ENCODE measurements at places on chromosomes 3 and 15.

DNA sequence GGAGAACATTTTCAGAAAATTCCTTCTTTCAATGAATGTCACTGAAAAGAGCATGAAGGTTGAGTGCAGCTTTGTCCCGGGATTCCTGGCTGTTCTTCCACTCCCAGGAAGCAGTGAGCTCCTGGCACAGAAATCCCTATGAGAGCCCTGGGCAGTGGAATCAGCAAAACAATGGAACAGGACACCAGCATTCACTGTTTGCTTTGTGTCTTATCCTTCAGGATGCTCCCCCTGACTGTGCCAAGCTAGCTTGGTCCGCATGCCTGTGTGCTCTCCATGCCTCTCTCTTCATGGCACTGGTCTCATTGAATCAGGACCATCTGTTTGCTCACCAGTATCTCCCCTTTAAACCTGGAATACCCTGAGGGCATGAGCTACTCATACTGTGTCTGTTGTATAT lies 102.0 kb upstream of the GADL1 start:
- DNase-seq, result no peak

DNA sequence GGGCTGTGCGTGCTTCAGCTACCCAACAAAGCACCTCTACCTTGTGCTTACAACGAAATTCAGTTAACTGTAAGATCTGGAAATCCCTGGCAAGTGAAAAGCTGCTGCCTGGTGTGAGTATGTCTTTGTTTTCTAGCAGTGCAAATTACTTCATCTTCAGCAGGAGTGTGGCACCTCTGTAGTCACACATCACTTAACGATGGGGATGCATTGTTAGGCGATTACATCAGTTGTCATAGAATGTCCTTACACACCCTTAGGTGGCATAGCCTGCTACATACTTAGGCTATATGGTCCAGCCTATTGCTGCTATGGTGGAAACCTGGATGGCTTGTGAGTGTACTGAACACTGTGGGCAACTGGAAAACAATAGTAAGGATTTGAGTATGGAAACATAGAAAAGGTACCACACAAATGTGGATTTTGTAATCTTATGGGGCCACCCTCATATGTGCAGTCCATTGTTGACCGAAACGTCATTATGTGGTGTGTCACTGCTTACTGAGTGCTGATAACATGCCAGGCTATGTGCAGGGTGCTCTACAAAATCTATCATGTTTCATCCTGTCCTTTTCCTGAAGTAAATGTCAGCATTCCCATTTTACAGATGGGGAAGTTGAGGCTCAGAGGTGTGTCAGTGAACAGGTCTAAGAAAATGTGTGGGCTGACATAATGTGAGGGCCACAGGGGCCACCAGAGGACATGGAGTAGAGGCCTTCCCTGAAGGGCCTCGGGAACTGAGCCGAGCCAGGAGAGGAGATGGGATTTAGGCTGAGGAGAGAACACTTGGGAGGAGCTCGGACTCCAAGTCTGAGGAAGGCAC lies 173.5 kb downstream of the VGLL4 start:
- no peak for DNase-seq

- peak; percentile 72 for DNase-seq
These were observed 225.6 kb upstream of the ROPN1 start for GRCh38 chr3:124217542-124217941.

- DNase-seq, result no peak
These were observed 481.5 kb downstream of the PDCD6IP start for GRCh38 chr3:34279901-34280300.

GRCh38 chr15:60916679-60917460 lies 312.2 kb downstream of the RORA start:
- peak; percentile 85 for DNase-seq

All from endothelial cell (in vitro differentiated cells).